ENCODE measurements at places on chromosomes 2 and 18.

- no peak for DNase-seq
These were observed 29.5 kb downstream of the RMC1 start for GRCh38 chr18:23532848-23533247.

GRCh38 chr2:196208915-196209314, 37.5 kb upstream of the STK17B start:
- no peak for DNase-seq

GRCh38 chr18:48533340-48534070, 5.3 kb upstream of the CTIF start:
- DNase-seq, result no peak

DNA sequence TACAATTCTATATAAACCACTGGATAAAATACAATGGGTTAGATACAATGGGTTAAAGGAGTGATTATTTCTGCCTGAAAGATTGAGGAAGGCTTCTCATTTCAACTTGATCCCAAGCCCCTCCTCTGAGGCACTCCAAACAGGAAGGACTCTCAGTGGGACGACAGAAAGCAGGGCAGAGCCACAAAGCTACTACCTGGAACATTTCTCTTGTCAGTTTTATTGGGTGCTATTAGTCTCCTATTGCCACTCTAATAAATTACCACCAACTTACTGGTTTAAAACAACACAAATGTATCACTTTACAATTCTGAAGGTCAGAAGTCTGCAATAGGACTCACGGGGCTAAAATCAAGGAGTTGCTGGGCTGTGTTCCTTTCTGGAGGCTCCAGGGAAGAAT, 146.7 kb downstream of the MREG start:
- no peak for DNase-seq

GRCh38 chr2:138504546-138505235, 3.1 kb downstream of the SPOPL start:
- no peak for DNase-seq

- DNase-seq, result no peak
These were observed 2.2 kb downstream of the TPGS2 start for GRCh38 chr18:36826556-36826955.
